ENCODE measurements at places on chromosomes 4 and X.

- DNase-seq, result no peak
These were observed 7.7 kb upstream of the APBB2 start for GRCh38 chr4:41221850-41222645.

DNA sequence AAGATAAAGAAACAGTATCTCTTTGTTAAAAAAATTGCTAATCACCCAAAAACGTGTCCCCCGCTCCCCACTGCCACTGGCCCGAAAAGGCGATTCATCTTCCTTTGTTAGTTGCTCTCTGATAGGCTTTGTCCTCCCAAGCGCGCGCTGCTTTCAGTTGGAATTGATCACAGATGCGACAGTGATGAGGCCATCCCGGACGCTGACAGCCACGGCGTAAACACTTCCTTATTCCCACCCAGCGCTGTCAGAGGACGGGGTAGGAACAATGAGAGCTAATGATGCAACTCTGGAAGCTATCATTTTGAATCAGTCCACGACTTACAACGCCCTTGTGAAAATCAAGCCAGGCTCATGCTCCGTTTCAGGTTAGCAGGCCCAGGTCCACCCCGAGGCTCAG lies 21.4 kb downstream of the SOD3 start:
- no peak for DNase-seq

DNA sequence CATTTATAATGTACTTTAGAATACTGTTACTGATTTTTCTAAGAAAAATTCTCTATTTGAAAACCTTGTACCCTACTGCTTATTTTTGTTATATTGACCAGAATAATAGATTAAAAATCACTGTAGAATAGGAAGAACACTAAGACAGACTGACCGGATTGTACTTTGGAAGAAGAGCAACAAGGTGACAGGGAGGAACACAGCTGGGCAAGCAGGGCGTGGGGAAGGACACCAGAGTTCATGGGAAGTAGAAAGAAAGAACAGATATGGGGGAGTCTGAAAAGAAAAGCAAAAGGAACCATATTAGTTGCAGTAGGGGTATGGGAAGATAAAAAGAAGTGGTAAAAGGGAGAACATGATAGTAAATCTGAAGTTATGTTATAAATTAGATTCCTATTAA lies 38.6 kb downstream of the TXK start:
- no peak for DNase-seq

DNA sequence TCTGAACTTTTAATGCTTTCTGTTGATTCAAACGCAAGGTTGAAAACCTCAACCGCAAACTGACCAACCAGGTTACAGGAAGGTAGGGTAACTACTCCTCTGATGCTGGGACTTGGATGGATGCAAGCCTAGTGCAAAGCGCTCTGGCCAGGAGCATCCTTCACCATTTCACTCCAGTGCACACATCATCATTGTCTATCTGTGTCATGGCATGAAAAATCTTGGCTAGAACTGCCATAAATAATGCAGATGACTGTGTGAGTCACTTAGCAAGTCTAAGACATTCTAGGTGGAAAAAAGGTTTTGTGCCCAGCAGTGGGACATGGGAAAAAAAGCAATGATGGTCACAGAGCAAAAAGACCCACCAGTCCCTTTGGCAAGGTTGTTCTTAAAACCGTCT lies 10.9 kb downstream of the ADGRA3 start:
- DNase-seq, result no peak

DNA sequence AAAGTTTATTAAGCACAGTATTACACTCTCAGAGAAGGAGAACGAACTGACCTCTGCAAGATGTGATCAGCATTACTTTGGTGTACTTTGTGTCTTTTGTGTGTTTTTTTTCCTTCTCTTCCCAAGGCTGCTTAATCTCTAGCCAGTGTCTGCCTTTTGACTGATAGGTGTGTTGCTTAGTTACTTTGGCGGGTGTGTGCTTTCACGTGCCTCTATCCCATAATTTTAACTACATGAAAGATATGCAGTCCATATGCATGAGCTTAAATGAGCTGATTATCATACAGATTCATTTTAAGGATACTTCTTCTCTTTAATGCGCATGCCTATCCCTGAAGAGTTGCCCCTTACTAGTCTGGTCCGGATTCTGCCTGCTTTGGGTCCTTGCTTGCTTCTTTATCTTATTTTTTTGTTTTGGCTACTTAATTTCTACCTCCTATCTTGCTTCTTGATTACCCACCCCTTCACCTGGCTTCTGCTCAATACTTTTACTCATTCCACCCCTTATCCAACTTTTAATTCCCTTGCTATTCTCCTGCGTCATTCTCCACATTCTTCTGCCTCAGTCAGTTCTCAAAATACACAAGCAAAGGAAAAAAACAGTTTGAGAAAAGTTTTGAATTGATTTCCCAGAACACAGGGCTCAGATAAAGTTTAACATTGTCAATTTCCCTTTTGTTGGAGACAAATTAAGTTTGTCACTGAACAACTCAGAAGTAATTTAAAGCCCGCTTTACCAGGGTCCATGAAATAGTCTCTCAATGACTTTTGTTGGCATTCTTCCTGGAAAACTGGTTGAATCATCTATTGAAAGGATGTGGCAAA lies 182.0 kb downstream of the TENT5D start:
- DNase-seq, result no peak

DNA sequence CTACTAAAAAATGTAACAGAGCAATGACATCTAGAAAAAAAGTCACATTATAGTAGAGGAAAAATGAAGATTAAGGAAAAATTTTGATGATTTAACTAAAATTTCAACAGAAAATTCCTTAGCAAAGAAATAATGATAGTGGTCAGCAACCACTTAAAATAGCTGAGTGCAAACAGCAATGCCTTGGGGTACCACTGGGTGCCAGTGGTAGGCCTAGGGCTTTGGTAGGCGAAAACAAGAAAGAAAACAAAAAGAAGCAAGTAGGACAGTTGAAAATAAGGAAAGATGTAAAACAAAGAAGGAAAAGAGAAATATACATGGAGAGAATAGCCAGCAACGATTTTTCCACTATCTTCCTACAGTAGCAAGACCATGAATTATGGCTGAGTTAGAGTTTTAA lies 313.5 kb upstream of the IRS4 start:
- DNase-seq, result no peak

- no peak for DNase-seq
These were observed 13.5 kb upstream of the LIMCH1 start for GRCh38 chr4:41524425-41524824.

DNA sequence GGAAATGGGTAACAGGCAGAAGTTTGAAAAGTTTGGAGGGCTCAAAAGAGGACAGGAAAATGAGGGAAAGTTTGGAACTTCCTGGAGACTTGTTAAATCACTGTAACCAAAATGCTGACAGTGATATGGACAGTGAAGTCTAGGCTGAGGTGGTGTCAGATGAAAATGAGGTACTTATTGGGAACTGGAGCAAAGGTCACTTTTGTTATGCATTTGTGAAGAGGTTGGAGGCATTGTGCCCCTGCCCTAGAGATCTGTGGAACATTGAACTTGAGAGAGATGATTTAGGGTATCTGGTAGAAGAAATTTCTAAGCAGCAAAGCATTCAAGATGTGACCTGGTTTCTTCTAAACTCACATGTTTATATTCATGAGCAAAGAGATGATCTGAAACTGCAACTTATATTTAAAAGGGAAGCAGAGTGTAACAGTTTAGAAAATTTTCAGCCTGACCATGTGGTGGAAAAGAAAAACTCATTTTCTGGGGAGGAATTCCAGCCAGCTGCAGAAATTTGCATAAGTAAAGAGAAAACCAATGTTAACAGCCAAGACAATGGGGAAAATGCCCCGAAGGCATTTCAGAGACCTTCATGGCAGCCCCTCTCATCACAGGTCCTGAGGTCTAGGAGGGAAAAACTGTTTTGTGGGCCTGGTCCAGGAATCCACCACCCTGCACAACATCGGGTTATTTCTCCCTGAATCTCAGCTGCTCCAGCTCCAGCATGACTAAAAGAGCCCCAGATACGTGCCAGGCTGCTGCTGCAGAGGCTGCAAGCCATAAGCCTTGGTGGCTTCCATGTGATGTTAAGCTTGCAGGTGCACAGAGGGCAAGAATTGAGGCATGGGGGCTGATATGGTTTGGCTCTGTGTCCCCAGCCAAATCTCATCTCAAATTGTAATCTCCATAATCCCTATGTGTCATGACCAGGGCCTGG lies 632.5 kb upstream of the GNPDA2 start:
- no peak for DNase-seq

DNA sequence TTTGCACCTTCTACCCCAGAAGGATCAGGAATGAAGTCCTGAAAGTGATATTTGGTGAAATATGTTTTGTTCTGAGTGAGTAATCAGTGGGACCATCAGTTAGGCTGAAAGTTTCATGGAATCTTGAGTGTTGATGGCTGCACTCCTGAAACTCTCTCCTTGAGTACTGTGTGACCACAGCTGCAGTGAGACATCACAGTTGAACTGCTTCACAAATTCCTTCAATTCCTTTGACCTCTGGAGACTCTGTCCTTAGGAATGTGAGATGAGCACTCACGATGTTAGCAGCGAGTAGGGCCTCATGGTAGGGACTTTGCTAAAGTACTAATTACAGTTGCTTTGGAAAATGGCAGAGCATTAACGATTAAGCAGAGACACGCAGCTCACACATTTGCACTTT lies 142.9 kb upstream of the SLC4A4 start:
- no peak for DNase-seq

DNA sequence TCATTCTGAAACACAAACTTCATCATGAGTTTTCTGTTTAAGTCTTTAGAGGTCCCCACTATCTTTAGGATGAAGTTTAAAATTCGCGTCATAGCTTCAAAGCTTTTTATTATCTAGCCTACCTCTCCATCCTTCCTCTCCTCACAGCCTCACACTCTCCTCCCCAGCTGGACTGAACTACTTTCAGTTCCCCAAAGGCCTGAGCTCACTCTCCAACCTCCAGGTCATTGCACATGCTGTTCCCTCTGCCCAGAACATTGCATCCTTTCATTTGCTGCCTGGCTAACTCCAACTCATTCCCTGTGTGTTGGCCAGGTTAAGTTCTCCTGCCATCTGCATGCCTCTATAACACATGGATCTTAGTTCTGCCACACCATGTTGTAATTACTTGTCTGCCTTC lies 2.9 kb upstream of the OTUD5 start:
- DNase-seq, result no peak

GRCh38 chrX:65072590-65072989 lies 96.3 kb upstream of the ZC4H2 start:
- DNase-seq, result no peak

Data from stimulated activated CD8-positive, alpha-beta memory T cell treated with anti-CD3 and anti-CD28 coated beads, Interleukin-7, amount 100 ng/mL, for 24 hours (primary cell).